ENCODE measurements at places on chromosomes 11 and 22. TPM values are rescaled to one million over a fixed set of nuclear protein-coding genes. Genes with fewer than 3 reads are reported as not detected.

Gene OR5I1
- not detected for total RNA-seq

Gene OR5B2
- total RNA-seq: not detected

Gene OR51B5
- total RNA-seq: 118 TPM

Gene RIMBP3B
- 0.30 TPM for total RNA-seq

Gene PRRG4
- 0.33 TPM for total RNA-seq

Gene XRRA1
- 7.4 TPM for total RNA-seq

Gene FOSL1
- 374 TPM for total RNA-seq

Gene EHF
- not detected for total RNA-seq

Gene B3GAT3
- total RNA-seq: 63.8 TPM

Gene NXPE1
- total RNA-seq: not detected

Gene MS4A12
- total RNA-seq: not detected

Gene IL18
- 0.32 TPM for total RNA-seq

Gene GLB1L3
- total RNA-seq: 0.03 TPM

Gene PLAAT5
- not detected for total RNA-seq

Gene SCGB2A2
- total RNA-seq: not detected

Gene OR10D3
- total RNA-seq: not detected

Gene DYNC2H1
- total RNA-seq: 29.4 TPM

Gene DSCAML1
- total RNA-seq: not detected

Gene C11orf97
- total RNA-seq: not detected

Gene TCN1
- total RNA-seq: 0.30 TPM

Gene OR4C46
- not detected for total RNA-seq

Gene SLC22A8
- total RNA-seq: not detected

Gene AQP11
- total RNA-seq: 0.48 TPM

Gene OR6T1
- not detected for total RNA-seq

Gene XBP1
- total RNA-seq: 71.8 TPM

Gene DLG2
- total RNA-seq: 0.23 TPM

Gene NADSYN1
- total RNA-seq: 27.1 TPM

Gene OR51F1
- total RNA-seq: not detected

Gene C11orf16
- total RNA-seq: not detected

Gene MMP11
- total RNA-seq: not detected

Gene ZNF195
- 26.6 TPM for total RNA-seq

Gene ELF5
- not detected for total RNA-seq

Gene C11orf87
- 0.02 TPM for total RNA-seq

Gene APOBEC3G
- 8.0 TPM for total RNA-seq

Gene OR10A2
- not detected for total RNA-seq

Gene TPBGL
- 0.33 TPM for total RNA-seq

Gene HOATZ
- total RNA-seq: not detected

Gene TRIM51
- total RNA-seq: not detected

Gene LARGE2
- total RNA-seq: not detected

Gene GATD1
- 27.6 TPM for total RNA-seq

Gene SYT7
- total RNA-seq: 1.8 TPM

Gene KRTAP5-11
- total RNA-seq: not detected

Gene ELMOD1
- total RNA-seq: 2.3 TPM

Gene FOLH1
- total RNA-seq: 0.40 TPM

Gene SELENOM
- 11.0 TPM for total RNA-seq
